ENCODE measurements at places on chromosomes 4 and X.

DNA sequence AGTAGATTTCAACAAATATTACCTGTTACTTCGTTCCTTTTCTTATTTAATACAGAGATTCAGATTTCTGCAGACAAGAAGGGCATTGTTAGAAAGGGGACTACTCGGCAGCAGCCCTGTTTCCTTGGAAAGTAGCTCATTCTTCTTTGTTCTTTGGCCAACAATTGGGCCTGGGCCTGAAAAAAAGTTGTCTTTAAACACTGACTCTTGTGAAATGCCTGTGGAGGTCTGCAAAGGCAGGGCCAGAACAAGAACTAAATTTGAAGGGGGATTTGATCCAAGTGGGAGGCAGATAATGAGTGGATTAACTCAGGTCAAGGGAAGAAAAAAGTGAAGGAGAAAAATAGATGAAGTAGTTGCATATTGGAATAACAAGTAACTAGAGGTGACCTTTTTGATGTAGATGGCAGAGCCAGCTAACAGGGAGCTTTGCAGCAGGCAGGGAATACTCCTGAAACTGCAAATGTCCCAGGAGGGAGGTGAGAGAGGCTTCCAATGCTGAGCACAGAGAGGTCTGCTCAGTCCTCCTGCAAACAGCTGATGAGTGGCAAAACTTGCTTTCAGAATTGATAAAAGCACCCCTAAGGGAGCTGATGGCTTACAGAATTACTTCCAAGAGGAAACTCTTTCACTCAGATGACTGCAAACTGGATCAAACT, 393.2 kb upstream of the HS3ST1 start:
- no peak for DNase-seq

- no peak for DNase-seq
Observed at GRCh38 chr4:85419103-85419502, 55.8 kb upstream of the ARHGAP24 start.

GRCh38 chrX:10050481-10050880, 83.3 kb downstream of the CLDN34 start:
- DNase-seq, result no peak

DNA sequence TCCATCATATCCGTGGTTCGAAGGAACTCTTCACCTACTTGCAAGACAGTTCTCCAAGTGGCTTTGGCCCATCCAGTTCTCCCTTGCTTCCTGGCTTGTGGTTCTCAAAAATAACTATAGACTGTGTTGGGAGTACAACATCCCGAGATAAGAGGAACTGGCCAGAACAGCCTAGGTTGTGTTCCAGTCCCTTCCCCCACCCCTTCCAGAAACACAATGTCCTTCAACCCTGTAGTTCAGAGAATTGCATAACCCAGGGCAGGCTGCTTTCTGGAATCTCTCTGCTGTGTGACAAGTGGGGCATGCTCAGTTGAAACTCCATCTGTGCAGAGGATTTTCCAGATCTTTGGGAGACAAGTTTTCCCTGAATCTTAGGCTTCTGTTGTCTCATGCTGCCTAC, 206.5 kb downstream of the PCDH10 start:
- DNase-seq, result no peak

- DNase-seq, result no peak
Observed at GRCh38 chr4:108488865-108489264, 131.5 kb upstream of the RPL34 start.

DNA sequence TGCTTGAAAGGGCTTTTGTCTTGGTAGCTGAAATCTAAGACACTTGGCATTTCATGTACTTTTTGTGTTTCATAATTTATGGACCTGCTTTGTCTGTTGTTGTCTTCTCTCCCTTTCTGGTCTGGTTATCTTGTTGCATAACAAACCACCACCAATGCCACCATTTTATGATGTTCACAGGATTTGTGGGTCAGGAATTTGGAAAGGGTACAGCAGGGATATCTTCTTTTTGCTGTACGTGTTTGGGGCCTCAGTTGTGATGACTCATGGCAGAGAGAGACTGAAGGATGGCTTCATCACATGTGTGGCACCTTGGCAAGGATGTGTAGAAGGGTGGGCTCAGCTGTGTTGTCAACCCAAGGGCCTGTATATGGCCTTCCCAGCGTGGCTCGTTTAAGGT, 35.2 kb downstream of the KDM6A start:
- DNase-seq, result no peak

- DNase-seq, result no peak
Observed at GRCh38 chrX:44495091-44495490, 47.6 kb downstream of the FUNDC1 start.

- no peak for DNase-seq
Observed at GRCh38 chrX:111467896-111468295, 43.5 kb upstream of the SERTM2 start.

DNA sequence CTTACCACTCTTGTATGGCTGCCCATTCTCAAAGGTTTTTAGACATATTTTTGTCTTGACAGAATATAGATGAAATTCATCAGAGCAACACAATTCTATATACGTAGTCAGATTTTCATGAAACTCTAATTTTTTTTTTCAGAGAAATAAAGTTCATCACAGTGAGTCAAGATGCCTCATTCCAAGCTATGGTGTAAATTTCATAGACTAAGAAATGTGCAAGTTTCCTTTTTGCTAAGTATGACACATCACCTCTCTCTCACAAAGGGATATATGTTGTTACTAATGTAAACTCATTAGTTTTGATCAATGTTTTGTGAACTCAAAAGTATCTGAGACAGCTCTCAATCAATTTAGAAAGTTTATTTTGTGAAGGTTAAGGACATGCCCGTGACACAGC, 60.4 kb upstream of the ATXN3L start:
- no peak for DNase-seq

GRCh38 chr4:7110546-7110945, 42.7 kb upstream of the GRPEL1 start:
- no peak for DNase-seq

DNA sequence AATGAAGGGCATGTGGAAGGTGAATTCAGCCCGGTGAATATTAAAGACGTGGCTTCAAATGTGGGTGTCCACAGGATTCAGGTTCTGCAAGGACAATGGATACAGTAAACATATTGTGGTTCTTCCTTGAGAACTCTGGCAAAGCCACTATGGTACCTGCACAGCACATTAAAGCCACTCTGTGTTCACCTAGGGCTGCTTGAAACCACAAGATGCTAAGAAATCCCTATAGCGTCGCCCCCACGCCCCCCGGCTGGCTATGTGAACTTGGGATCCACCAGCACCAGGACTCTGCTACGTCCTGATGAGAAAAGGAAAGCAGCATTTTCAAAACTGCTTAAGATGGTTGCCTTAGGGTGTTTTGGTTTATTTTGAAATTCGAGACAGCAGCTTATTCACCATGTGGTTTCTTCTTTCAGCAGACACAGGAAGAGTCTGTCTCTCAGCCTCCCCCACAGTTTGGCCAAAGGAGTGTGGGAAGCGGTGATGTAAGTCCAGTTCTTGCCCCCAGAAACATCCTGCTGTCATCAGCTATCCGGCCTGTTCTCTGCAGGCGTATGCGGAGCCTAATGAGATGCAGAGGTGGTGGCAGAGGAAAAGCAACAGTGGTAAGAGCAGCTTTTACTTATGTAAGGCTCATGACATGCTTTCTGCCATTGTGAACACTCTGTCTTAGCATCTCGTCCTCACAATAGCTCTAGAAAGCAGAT, 111.5 kb downstream of the AFAP1 start:
- DNase-seq, result no peak

DNA sequence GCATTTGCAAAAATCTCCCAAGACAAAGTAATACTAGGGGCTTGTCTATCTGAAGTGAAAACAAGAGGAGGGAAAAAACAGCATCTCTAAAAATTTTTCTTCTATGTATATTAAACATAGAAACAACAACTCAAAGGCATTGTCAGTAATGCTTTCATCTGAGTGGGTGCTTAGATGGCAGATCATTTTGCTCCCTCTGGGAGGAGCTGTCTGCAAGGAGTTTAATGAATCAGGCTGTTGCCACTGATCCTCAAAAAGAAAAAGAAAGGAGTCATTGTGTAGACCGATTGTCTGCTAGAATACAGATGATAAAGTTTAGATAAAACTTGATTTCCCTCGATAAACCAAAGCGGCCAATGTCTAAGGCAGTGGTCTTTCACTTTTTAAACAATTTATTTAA, 49.7 kb upstream of the KLHL8 start:
- DNase-seq, result no peak

GRCh38 chr4:16226816-16227461, 668 bp upstream of the TAPT1 start:
- DNase-seq, result peak; percentile 68

GRCh38 chr4:139207247-139207646, 30.2 kb upstream of the ELF2 start:
- no peak for DNase-seq

- no peak for DNase-seq
Observed at GRCh38 chrX:997631-998137, 214.8 kb downstream of the CRLF2 start.

- DNase-seq, result no peak
Observed at GRCh38 chr4:56391270-56391669, 4.0 kb upstream of the AASDH start.

- DNase-seq, result no peak
Observed at GRCh38 chr4:7295911-7296660, 103.7 kb downstream of the SORCS2 start.

DNA sequence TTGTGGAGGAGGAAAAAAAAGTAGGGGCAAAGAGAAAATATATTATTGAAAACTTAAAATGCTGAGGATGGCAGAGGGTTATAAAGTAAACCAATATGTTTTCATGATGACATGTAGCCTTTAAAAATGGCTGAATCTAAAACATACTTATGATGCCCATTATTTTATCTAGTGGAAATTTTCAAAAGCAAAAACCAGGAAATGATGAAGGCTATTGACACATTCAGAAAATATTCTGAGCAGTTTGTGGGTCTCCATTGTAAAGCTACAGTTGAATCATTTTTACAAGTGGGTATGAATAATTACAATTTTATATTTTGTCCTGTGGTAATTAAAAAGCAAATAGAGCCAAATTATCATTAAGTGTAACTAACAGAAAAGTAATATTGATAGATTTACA, 10.7 kb downstream of the PLS3 start:
- no peak for DNase-seq

GRCh38 chrX:131607792-131608369, 64.0 kb downstream of the OR13H1 start:
- DNase-seq, result no peak

GRCh38 chr4:67371615-67372014, 173.7 kb downstream of the CENPC start:
- DNase-seq, result no peak

DNA sequence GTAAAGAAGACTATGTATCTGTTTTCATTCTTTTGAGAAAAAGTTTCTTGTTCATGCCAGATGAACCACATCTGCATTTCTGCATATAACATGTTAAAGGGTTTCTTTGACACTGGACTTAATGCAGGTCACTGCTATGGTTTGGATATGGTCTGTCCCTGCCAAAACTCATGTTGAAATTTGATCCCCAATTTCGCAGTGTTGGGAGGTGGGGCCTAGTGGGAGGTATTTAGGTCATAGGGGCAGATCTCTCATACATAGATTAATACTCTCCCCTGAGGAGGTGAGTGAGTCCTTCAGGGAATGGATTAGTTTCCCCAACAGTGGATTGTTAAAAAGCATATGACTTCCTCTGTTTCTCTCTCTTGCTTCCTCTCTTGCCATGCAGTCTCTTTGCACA, 45.9 kb upstream of the TMEM33 start:
- DNase-seq, result no peak

- DNase-seq, result no peak
Observed at GRCh38 chr4:173509036-173510001, 20.7 kb downstream of the HAND2 start.

- DNase-seq, result peak; percentile 19
Observed at GRCh38 chr4:54231768-54232688, 2.9 kb downstream of the PDGFRA start.

DNA sequence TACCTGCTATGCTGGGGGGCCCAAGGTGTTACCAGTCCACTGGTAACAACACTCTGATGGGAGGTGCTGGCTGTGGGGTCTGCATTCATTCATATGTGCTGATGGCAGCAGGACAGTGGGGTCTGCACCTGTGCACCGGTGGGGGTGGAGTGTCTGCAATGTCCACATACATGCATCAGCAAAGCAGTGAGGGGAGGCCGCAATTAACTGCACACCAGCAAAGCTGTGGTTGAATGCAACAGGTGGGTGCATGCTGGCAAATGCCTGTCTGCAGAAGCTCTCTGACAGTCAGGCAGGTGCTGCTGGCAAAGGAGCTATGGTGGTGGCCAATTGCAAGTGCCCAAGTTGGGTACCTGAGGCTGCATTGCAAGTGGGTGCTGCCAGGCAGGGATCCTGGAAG, 426.5 kb upstream of the FMR1 start:
- DNase-seq, result no peak

GRCh38 chr4:150826306-150826705, 188.8 kb downstream of the LRBA start:
- no peak for DNase-seq

DNA sequence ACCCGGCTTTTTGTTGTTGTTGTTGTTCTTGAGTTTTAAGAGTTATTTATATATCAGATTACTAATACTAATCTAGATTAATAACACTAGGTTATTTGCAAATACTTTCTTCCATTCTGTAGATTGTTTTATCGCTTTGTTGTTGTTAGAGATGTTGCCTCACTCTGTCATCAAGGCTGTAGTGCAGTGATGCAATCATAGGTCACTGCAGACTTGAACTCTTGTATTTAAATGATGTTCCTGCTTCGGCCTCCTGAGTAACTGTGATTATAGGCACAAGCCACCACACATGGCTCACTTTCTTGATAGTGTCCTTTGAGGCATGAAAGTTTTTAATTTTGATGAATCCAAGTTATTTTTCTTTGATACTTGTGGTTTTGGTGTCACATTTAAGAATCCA, 129.0 kb downstream of the VSIG4 start:
- no peak for DNase-seq

- DNase-seq, result no peak
Observed at GRCh38 chr4:188113156-188113555, 3.8 kb upstream of the TRIML2 start.

- no peak for DNase-seq
Observed at GRCh38 chr4:136156947-136157346, 1375.3 kb downstream of the PCDH18 start.

DNA sequence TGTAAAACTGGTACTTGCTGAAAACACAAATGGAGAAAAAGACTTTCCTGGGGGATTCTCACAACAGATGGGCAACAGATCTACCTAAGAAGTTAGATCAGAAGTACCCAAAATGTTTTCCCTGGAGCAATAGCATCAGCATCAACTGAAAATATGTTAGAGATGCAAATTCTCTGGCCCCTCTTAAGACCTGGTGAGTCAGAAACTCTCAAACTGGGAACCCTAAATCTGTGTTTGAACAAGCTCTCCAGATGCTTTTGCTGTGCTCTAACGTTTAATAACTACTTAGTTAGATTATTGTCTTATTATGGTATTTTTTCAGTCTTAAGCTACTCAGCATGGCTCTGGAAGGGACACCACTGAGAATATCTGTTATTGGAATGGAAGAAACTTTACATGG, 55.2 kb upstream of the TRPC3 start:
- no peak for DNase-seq

Measured in NCI-H2081 (cell line).